ENCODE measurements at places on chromosomes 2 and 18.
A peak's percentile ranks its signal among the peaks of the same experiment; 100 is the strongest.

GRCh38 chr2:217551252-217551899 is 451.4 kb downstream of the TNS1 start:
- peak; percentile 49 for DNase-seq

DNA sequence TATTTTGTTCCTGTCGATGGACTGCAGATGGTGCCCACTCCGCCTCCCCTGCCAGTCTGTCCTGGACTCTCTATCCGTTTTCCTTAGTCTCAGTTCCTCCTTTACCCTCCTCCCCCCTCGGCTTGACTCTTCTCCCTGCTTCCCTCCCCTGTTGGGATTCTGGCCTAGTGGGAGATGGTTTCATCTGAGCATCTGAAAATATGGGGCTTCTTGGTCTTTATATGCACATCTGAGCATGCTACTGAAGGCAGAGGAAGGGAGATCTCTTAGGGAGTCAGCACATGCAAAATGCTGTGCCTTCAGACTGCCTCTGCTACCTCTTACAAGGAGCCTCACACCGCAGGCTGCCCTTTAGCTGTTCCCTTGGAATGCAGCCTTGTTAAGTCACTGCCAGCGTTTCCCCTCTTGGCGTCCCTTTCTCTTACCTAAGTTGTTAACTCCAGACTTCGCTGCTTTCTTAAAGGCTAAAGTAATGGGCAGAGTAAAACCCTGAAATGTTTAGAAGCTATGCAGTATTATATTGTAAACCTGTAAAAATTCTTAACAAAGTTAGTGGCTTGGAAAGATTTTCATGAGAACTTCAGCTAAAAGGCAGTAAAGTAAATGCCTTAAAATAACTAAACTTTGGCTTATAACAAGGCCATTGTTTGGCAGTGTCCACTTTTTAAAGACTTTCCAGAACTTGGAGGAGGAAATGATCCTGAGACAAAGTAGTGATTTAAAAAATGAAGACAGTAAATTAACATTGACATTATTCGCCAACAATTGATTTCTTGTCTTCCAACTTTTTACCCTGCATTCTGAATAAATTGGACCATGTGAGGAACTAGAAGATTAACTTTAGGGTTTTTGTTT is 49.8 kb downstream of the LDLRAD4 start:
- DNase-seq = no peak

GRCh38 chr2:24482251-24482971 is 8.6 kb upstream of the NCOA1 start:
- DNase-seq = no peak

DNA sequence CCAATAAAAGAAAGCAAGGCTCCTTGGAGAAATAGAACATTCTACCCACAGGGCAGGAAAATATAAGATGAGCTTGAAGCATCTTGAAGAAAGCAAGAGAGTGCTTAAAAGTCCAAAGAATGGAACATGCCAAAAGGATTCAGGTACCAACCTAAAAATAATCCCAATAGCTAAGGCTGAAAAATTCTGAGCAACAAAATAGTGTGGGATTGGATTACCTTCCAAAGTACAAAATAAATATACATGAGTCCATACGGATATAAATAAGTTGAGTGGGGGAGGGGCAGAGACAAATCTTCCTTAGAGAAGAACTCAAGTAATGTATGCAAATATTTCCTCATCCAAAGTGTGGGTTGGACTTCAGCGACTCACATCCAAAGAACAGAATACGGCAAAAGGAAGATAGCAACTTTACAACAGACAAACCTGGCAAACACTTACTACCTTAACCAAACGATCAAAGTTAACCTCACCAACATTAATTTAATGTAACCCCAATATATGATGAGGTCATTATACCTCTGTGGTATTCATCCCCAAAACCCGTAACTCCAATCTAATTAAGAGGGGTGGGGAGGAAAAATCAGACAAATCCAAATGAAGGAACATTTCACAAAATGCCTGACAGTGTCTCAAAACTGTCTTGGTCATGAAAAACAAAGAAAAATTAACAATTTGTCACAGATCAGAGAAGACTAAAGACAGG is 26.9 kb downstream of the MEMO1 start:
- no peak for DNase-seq

GRCh38 chr2:211176514-211177141 is 620.2 kb downstream of the CPS1 start:
- no peak for DNase-seq

DNA sequence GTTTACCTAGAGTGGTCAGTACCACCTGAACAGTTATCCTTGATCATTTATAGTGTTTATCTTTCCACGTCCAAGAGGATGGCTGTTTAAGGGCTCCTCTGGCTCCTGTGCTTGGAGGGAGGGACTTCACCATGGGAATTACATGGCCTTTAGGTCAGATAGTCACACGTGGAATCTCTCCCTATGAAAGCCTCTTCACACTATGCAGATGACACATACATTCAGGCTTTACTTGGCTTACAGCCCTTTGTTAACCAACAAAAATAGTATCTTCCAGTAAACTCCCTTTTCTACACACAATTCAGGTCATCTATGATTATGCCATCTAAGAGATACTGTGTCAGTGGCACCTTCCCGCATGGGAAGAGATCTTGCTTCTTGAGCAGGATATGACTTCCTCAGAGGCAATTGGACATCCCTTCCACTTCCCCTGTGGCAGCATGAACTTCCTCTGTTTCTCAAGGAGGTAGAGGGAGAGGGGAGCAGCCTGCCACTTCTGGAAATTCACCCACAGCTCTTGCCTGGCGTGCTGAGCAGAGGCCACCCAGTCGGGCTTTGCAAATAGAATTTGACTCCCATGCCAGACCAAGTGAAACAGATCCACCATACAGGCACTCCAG is 53.5 kb downstream of the COLEC12 start:
- no peak for DNase-seq

DNA sequence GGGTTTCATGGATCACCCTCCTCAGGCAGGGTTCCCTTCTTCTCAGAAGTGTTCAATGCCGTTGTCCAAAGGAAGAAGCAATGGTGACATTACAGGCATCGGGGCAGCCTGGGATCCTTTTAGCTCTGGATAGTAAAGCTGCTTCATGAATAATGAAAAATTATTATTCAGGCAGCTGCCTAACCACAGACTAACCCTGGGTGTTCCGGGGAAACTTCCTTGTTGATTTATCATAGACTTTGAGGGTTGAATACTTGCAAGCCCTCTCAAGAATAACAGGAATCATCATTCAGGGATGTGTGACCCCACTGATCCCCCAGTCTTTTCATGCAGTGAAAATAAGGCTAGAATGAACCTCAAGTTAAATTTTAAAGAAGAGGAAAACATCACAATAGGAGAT is 419.4 kb downstream of the MEIS1 start:
- DNase-seq = no peak

DNA sequence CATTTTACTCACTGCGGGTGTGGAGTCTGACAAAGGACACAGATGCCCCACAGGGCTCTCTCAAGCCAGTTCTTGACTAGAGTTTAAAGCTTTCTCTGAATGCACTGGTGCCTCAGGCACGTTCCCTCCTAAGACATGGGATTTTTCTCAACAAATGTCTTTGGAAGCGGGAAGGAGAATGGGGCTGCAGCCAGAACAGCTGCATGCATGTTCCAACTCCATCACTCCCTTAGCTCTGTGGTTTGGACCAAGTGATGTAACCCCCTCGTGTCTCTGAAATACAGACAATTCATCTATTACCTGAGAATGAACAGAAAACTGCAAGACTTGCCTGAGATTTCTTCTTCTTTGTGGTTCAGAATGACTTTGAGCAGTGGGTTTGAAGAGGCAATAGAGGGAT is 141.7 kb upstream of the SERPINE2 start:
- DNase-seq = no peak

- DNase-seq = no peak
Measured at GRCh38 chr18:36974686-36975085, 145.8 kb downstream of the KIAA1328 start.

GRCh38 chr2:7835151-7835550 is 846.7 kb upstream of the ID2 start:
- no peak for DNase-seq

GRCh38 chr2:106734165-106734564 is 151.8 kb downstream of the ST6GAL2 start:
- no peak for DNase-seq

GRCh38 chr2:207226243-207226642 is 60.5 kb upstream of the KLF7 start:
- DNase-seq = peak; percentile 69

DNA sequence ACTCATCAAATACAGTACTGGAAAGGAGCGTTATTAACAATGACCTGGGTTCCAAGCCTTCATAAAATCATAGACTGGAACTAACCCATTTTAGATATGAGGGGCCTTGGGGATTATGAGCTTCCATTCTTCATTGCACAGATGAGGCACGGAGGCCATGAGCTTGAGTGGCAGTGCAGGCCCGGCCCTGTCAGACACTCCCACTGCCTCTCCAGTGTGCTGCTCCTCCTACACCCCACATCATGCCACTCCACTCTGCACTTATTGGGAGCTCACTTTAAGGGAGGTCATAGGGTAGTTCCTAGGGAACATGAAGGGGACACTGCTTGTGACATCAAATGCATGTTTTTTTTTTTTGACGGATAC is 77.9 kb downstream of the TSN start:
- no peak for DNase-seq

GRCh38 chr2:54386585-54386984 is 69.5 kb upstream of the SPTBN1 start:
- DNase-seq = no peak

DNA sequence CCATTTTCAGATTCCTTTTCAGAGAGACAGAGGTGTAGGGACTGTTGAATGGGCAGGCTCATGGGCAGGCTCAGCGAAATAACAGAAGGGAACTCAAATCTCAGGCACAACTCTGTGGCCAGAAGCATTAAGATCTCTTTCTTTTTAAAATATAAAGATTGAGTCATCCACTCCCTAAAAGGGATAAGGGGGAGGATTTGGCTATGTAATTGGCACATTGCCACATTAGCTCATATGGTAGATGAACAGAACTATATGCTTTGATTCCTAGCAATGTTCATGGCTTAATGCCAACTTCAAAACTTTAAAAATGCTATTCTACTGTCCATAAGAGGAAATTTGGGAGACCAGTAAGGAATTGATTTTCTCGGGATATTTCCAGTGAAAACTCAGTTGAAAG is 53.8 kb upstream of the SLC5A7 start:
- DNase-seq = no peak

GRCh38 chr2:54897420-54898310 is 152.6 kb downstream of the RTN4 start:
- DNase-seq = no peak

DNA sequence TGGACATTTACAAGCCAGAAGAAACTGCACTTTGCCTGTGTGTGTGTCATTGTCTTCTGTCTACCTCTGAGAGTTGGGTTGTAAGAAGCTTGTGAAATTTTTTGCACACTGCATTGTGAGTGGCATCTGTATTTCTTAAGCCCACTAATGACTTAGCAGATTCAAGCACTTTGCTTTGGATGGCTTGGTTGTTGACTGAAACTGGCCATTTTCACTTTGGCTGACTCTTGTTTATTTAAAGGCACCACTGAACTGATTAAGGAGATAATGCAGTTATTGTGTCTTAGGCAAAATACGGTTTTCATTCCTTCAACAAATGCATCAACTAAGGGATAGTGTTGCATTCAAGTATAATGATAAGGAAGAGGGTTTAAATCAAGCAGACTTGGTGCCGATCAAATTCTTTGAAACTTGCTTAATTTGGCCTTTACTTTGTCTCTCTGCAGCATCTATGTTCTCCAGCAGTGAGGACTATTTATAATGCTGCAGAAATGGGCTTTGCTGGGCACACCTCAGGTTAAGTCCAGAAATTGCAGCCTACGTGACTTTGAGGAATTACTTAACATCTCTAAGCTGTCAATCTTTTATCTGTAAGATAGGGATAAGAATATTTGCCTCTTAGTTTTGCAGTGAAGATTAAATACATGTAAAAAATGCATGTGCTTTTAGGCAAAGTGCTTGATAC is 142.0 kb downstream of the CCDC85A start:
- no peak for DNase-seq

- DNase-seq = no peak
Measured at GRCh38 chr2:3059141-3059925, 318.3 kb downstream of the EIPR1 start.

- DNase-seq = peak; percentile 62
Measured at GRCh38 chr2:28544922-28545589, 49.2 kb downstream of the PLB1 start.

DNA sequence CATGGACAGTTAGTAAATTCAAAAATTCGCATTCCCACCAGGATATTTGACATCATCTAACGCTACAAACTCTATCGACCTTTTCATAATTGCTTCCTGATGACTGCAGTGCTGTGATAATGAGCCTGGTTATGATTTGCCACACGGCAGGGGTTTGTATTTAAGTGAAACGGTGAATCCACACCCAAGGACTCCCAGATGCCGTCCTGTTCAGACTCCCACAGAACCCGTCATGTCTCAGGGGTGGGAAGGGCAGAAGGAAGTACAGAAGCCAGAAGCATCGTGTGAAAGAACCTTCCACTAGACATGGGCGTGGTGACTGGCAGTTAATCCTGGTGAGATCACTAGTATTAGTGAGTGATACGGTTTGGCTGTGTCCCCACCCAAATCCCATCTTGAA is 91.2 kb upstream of the TMEM18 start:
- DNase-seq = no peak

- DNase-seq = no peak
Measured at GRCh38 chr2:144496977-144497598, 22.8 kb downstream of the ZEB2 start.

GRCh38 chr2:206481056-206481455 is 37.7 kb downstream of the ADAM23 start:
- DNase-seq = no peak

GRCh38 chr2:51013079-51013932 is 18.6 kb downstream of the NRXN1 start:
- DNase-seq = no peak

Measured in HT1080 (cell line).